IMR-90 (cell line): ENCODE measurements at places on chromosomes 7 and 10. TPM values are rescaled to one million over a fixed set of nuclear protein-coding genes. Genes with fewer than 3 reads are reported as not detected.

DNA sequence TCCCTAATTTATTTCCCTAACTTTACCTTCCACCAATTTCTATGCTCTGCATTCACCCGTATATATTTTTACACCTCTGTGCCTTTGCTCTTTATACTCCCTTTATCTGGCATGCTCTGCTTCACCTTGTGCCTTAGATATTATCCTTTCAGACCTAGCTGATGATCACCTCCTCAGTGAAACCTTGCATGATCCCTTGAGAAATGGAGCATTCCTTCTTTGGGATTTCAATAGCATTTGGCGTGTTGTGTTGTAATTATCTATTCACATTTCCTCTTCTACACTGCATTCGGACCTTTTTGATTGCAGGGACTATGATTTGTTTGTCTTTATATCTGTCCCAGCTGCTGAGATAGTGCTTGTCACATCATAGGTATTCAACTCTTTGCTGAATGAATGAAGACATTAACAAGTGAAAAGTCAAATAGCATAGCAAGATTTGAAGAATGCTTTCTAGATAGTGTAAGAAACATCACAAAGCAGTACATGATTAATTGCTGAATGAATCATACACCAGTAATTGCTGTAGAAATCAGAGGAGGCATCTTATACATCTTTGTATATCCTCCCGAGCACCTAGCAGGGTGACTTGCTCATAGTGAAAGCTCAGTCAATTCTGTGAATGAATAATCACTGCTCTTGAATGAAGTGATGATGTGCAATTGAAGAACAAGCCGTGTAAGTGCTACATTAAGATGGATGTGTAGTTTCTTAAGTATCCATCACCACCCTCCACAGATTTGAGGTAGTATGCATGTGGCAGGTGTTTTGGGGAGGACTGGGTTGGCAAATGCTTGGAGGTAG, 2.0 kb upstream of the TM9SF3 start:
- H3K4me1 ChIP-seq = peaks cover 11% of the 10 kb centered on the region
- H3K36me3 ChIP-seq = no peaks in the 10 kb centered on the region
- H3K27ac ChIP-seq = no peak overlapping the region
- DNase-seq = peak; percentile 47
- no peaks in the 10 kb centered on the region for H3K27me3 ChIP-seq
- H3K4me3 ChIP-seq = no peak overlapping the region

DNA sequence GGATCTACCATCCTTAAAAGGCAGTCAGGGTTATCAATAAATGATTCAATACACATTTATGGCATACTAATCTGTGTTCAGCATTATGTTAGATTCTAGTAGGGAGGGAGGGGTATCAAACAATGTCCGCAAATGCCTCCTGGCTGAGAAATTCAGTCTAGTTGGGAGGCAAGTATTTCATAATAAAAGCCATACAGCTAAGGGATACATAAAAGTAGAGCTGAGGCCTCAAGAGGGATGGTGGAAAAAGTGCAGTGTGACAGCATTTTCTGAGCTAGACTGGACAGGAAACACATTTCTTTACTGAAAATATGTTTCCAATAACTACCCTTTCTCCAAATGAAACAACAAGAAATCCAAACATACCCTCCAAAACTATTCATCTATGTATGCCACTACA, 152.8 kb upstream of the LRRN3 start:
- H3K27me3 ChIP-seq = no peaks in the 10 kb centered on the region
- 0 out of 2 replicates have a peak, but pooled peaks cover 3% of the 10 kb centered on the region for H3K4me1 ChIP-seq
- no peaks in the 10 kb centered on the region for H3K36me3 ChIP-seq
- no peak overlapping the region for H3K27ac ChIP-seq
- no peak overlapping the region for H3K4me3 ChIP-seq

DNA sequence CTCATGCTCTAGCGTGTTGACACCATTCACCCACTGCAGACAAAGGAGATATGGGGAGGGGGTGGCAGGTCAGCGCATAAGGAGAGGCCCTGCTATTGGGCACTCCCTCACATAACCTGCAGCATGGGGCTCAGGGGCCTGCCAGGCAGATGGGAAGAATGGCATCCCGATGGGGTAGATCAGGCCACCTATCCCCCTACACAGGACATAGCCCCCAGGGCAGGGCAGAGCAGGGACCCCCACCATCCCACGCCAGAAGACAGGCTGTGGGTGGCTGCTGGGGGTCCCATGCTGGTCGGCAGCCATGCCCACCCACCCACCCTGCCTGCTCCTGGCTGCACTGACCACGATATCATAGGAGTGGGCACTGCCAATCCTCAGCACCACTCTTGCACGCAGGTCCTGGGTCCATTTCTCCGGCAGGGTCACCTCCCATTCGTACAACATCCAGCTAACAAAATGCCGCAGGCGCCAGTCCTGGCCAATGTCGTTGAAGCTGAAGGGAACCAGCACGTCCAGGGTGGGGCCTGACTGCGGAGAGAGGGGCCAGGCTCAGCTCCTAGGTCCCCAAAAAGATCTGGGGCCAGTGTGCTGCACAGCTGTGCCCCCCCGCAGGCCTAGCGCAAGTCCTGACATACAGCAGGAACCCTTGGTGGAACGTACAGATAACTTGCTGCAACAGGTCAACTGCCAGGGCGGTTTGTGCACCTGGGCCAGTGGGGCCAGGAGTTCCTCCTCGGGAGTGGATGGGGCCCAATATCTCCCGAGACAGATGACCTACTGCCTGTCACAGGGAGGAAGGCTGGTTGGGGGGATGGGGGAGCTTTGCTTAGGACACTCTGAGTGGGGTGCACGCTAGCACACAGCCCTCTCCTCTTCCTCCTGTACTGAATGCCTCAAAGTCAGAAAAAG, 45.9 kb upstream of the ZNF479 start:
- no peaks in the 10 kb centered on the region for H3K4me1 ChIP-seq
- no peaks in the 10 kb centered on the region for H3K36me3 ChIP-seq
- no peaks in the 10 kb centered on the region for H3K27me3 ChIP-seq
- no peak for DNase-seq

DNA sequence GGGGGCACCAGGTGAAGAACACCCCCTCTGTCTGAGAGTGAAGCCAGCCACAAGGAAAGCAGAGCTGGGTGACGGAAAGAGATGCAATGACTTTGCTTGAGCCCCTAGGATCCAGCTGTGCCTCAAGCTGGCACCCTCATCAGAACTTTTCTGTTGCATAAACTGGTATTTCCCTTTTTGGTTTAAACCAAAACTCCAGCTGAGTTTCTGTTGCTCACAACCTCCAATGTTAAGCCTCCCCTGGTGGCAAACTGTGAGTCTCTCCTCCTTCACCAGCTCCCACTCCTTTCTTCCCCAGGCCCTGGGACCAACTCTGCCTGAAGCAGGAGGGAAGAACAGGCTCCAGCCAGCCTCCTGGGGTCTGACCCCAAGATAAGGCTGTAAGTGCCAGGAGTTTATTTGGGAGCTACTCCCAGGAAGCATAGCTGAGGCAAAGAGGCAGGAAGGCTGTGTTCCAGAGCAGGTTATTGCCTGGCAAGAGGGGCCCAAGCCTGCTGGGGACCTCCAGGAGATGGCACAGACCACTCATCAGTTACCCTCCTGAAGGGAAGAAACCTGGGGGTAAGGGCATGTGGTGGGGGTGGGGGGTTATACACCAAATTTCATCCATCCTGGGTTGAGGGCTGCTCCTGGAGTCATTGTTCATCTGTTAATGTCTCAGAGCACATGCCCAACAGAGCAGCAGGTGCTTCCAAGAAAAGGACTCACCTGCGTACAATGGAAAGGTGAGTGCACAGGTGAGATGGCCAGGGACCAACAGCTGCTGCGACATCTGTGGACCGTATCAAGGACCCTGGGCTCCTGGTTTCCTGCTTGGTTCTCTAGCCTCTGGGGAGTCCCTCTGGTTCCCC, 73.3 kb upstream of the NANOS1 start:
- H3K4me1 ChIP-seq = peaks cover 7% of the 10 kb centered on the region
- H3K27ac ChIP-seq = no peak overlapping the region
- no peak overlapping the region for H3K4me3 ChIP-seq
- peaks cover 12% of the 10 kb centered on the region for H3K27me3 ChIP-seq

ADAM22 gene
- under 0.01 and 0.18 TPM in 2 replicates for total RNA-seq

- no peaks in the 10 kb centered on the region for H3K4me1 ChIP-seq
- DNase-seq = no peak
- no peaks in the 10 kb centered on the region for H3K36me3 ChIP-seq
- peaks cover 21% of the 10 kb centered on the region for H3K27me3 ChIP-seq
- H3K27ac ChIP-seq = no peak overlapping the region
These were observed 2.4 kb downstream of the GPR158 start for GRCh38 chr10:25177093-25177753.

GRCh38 chr10:96227206-96227605, 44.2 kb downstream of the BLNK start:
- no peak overlapping the region for H3K27ac ChIP-seq
- DNase-seq = no peak
- H3K4me1 ChIP-seq = no peaks in the 10 kb centered on the region

DNA sequence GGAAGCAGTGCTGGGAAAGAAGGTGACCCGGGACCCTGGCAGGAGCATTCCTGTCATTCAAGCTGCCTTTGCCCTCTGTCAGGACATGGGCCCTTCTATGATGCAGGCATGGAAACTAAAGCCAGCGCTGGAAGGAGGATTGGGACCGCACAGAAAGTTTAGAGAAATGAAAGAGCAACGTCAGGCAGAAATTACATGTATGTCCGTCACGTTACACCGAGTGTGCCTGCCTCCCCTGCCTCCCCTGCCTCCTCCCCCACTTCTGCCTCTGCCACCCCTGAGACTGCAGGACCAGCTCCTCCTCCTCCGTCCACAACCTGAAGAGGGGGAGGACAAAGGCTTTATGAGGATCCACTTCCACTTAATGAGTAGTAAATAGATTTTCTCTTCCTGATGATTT, 13.9 kb upstream of the PWWP2B start:
- no peak overlapping the region for H3K4me3 ChIP-seq
- H3K4me1 ChIP-seq = 0 out of 2 replicates have a peak, but pooled peaks cover 2% of the 10 kb centered on the region
- peaks cover 4% of the 10 kb centered on the region; the same call in 1 of the 2 replicates for H3K27me3 ChIP-seq
- DNase-seq = no peak
- H3K36me3 ChIP-seq = no peaks in the 10 kb centered on the region

- no peaks in the 10 kb centered on the region for H3K27me3 ChIP-seq
- H3K36me3 ChIP-seq = no peaks in the 10 kb centered on the region
- DNase-seq = no peak
- no peak overlapping the region for H3K4me3 ChIP-seq
These were observed 37.1 kb downstream of the SNX10 start for GRCh38 chr7:26328498-26329390.

ANXA8 gene
- total RNA-seq = 0.83 and 0.90 TPM in 2 replicates

- DNase-seq = peak; percentile 54
- H3K4me3 ChIP-seq = no peak overlapping the region
- no peaks in the 10 kb centered on the region for H3K27me3 ChIP-seq
- H3K4me1 ChIP-seq = peaks cover 2% of the 10 kb centered on the region
These were observed 46.6 kb downstream of the LRRN3 start for GRCh38 chr7:111137296-111138192.

DNA sequence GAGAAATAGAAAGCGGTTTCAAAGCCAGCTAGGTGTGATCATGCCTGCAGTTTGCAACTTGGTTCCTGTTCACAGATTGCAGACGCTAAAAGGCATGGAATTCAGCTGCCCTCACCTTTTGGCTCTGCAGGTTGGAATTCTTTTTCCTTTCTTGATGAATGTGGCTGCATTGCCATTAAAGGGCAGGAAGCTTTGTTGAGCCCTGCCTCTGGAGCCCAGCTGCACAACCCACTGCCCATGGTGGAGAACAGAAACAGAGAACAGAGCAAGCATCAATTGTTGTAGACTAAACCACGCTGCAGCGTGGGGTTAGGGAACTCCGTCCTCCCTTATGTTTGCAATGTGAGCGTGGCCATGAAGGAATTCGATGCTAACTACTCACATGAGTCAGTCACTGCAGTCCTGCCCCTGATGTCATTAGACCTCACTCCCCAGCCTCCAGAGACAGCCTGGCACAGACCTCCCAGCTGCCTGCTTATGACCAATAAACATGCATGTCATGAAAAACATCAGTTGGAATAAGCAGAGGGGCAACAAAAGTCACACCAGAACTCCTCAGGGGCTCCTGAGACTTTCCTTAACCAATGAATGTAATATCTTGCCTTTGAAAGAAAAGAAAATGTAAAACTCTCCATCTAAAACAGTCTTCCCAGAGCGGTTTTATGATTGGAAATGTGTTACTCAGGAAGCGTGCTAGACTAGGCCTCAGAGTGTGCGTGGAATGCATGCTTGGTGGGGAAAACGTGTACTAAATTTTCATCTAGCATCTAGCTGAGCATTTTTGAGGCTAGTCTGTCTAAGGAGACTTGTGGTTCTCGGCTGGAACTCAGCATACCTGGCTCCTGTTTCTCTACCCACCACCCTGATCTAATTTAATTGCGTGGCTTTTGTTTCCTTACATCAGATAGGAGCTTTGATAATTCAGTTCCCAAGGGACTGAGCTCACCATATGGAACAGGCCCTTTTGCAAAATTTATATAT, 232.2 kb downstream of the KIAA1217 start:
- peaks cover 9% of the 10 kb centered on the region; the same call in 1 of the 2 replicates for H3K4me1 ChIP-seq
- H3K4me3 ChIP-seq = no peak overlapping the region
- H3K27me3 ChIP-seq = no peaks in the 10 kb centered on the region
- H3K27ac ChIP-seq = no peak overlapping the region
- peak; percentile 87 for DNase-seq

- no peaks in the 10 kb centered on the region for H3K36me3 ChIP-seq
- no peak for DNase-seq
- no peaks in the 10 kb centered on the region for H3K4me1 ChIP-seq
- H3K4me3 ChIP-seq = no peak overlapping the region
- no peak overlapping the region for H3K27ac ChIP-seq
- no peaks in the 10 kb centered on the region for H3K27me3 ChIP-seq
These were observed 167.7 kb upstream of the SHH start for GRCh38 chr7:155979994-155980393.

DNA sequence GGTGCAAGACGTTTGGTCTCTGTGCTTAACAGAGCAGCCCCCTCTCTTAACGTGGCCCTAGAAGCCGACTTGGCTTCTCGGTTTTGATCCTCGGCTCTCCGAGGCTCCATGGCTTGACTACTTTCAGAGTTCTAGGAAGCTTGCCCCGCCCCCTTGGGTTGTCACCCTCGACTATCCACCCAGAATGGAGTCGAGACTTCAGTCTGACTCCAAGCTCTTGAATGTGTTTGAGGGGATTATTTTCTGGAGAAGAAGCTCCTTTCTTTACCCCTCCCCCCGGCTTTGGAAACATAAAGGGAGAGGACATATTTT, 448 bp downstream of the SEC24C start:
- peak; percentile 58 for DNase-seq
- peaks cover 2% of the 10 kb centered on the region; the same call in 1 of the 2 replicates for H3K4me1 ChIP-seq
- H3K27me3 ChIP-seq = no peaks in the 10 kb centered on the region
- peak overlapping the region; percentile 86 for H3K4me3 ChIP-seq
- H3K27ac ChIP-seq = peak overlapping the region; percentile 95

GRCh38 chr7:21076054-21076453, 289.4 kb upstream of the SP8 start:
- H3K4me3 ChIP-seq = no peak overlapping the region
- H3K4me1 ChIP-seq = no peaks in the 10 kb centered on the region
- H3K27me3 ChIP-seq = no peaks in the 10 kb centered on the region
- H3K36me3 ChIP-seq = no peaks in the 10 kb centered on the region

DKK1 gene
- total RNA-seq = 74.7 and 116 TPM in 2 replicates

SUPV3L1 gene
- total RNA-seq = 22.5 and 24.4 TPM in 2 replicates

DNA sequence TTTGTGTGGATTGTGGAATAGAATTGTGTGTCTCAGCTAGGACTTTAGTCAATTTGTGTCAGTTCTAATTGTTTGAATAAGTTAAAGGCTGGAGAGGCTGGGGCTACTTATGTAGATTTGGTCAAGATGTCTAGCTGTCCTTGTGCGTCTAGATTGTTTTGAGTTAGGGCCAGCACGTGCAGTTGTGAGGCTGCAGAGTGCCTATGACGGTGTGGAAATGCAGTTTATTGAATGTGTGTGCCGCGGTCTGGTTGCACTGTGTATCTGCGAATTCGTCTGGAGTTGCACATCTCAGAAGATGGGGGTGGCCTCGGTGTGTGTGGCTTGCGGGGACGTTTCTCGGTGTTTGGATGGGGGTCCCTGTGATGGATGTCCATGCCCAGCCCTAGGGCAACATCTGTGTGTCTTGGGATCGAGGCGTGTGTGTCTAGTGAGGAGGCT, 10.2 kb downstream of the EMX2 start:
- H3K36me3 ChIP-seq = no peaks in the 10 kb centered on the region
- H3K27me3 ChIP-seq = peaks cover 55% of the 10 kb centered on the region
- DNase-seq = no peak
- no peak overlapping the region for H3K27ac ChIP-seq
